ENCODE measurements at places on chromosomes 6 and 20. TPM values are rescaled to one million over a fixed set of nuclear protein-coding genes. Genes with fewer than 3 reads are reported as not detected.

- DNase-seq: no peak
These were observed 143.2 kb downstream of the CEBPB start for GRCh38 chr20:50333812-50334211.

DNA sequence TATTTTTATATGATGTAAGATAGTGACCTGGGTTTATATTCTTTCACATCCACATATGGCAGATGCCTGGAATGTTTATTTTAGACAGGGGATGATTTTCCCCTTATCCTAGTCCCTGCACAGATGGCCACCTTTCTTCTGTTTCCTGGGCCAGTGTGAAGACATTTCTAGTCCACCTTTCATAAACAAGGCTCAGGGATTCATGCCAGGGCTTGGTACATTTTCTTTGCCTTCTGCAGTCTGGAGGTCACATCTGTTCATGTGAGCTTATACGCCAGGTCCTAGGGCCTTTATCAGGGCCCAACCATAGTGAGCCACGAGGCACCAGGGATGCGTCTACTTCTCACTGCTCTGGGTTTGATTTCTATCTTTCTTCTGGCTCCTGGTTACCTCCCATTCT lies 38.0 kb upstream of the ERVFRD-1 start:
- DNase-seq: no peak

GRCh38 chr6:30828027-30828962 lies 56.0 kb upstream of the DDR1 start:
- peak; percentile 80 for DNase-seq

DNA sequence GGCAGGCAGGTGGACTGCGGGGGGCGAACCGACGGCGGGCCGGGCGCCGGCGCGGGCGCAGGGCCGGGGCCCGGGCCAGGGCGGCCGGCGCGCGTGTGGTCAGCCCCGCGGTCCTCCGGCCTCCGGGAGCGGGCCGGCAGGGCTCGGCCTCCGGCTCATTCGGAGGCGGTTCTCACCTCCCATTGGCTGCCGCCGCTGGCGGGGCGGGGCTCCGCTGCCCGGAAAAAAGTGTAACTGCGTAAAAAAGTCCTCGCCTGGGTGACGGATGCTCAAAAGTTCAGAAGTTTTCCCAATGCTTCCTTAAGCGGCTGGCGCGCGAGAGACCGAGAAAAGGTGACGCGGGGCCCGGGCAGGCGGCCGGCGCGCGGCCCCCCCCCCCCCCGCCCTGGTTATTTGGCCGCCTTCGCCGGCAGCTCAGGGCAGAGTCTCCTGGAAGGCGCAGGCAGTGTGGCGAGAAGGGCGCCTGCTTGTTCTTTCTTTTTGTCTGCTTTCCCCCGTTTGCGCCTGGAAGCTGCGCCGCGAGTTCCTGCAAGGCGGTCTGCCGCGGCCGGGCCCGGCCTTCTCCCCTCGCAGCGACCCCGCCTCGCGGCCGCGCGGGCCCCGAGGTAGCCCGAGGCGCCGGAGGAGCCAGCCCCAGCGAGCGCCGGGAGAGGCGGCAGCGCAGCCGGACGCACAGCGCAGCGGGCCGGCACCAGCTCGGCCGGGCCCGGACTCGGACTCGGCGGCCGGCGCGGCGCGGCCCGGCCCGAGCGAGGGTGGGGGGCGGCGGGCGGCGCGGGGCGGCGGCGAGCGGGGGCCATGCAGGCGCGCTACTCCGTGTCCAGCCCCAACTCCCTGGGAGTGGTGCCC lies at the start of gene FOXC1:
FOXC1 (plus strand) TSS at position 268 of the 849 bp plus-strand sequence; CDS start at position 799, 531 bp downstream.
- DNase-seq: peak; percentile 97

DNA sequence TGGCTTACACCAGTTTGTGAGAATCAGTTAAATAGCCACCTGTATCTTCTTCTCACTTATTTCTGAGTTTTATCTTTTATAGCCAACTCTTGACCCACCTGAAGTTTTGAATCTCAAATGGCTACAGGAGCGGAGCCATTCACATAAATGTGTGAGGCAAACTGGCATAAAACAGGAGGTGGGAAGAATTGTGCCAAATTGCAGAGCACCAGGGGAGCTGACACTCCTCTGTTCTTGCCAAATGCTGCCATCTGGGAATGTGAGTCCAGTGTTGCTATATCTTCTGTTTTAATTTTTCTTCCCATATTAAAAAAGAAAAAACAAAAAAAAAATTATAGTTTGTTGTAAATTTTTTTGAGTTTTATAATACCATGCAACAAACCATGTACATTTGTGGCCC lies 17.0 kb upstream of the RNF146 start:
- no peak for DNase-seq

- no peak for DNase-seq
These were observed 96.1 kb upstream of the CD83 start for GRCh38 chr6:14021449-14021848.

The DOK5 gene
- polyA plus RNA-seq: 12.3 TPM

The SLC44A4 gene
- 0.26 TPM for polyA plus RNA-seq

Measured in SK-N-SH (cell line).